Activated T-helper 17 cell treated with anti-CD3 and anti-CD28 coated beads, Interleukin-2, amount 50 U/mL, for 72 hours (primary cell): ENCODE measurements at places on chromosomes 16 and 17. TPM values are rescaled to one million over a fixed set of nuclear protein-coding genes. Genes with fewer than 3 reads are reported as not detected.

DNA sequence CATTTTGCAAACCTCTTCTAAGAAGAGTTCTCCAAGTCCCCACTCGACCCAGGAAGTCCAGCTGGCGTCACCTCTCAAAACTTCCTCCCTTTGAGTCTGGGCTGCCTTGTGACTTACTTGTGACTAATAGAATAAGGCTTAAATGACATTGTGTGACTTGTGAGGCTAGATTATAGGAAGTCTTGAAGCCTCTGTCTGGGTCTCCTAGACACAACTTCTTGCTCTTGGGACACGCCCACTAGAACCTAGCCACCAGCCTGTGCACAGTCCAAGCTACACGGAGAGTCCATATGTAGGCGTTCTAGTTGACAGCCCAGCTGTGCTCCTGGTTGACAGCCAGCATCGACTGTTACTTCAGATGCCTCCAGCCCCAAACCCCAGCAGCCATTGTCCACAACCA lies 66.7 kb upstream of the TANC2 start:
- peaks cover 12% of the 10 kb centered on the region for H3K27me3 ChIP-seq
- H3K4me1 ChIP-seq = peaks cover 3% of the 10 kb centered on the region
- no peak for ATAC-seq
- H3K36me3 ChIP-seq = no peaks in the 10 kb centered on the region
- no peak overlapping the region for H3K27ac ChIP-seq
- H3K4me3 ChIP-seq = no peak overlapping the region

GRCh38 chr17:81301195-81302144 lies 6.4 kb upstream of the SLC38A10 start:
- H3K4me3 ChIP-seq = no peak overlapping the region
- H3K27me3 ChIP-seq = no peaks in the 10 kb centered on the region
- peaks cover 11% of the 10 kb centered on the region for H3K4me1 ChIP-seq
- H3K36me3 ChIP-seq = no peaks in the 10 kb centered on the region

GRCh38 chr17:42203354-42203753 lies 9.1 kb upstream of the GHDC start:
- no peak for ATAC-seq
- no peak overlapping the region for H3K4me3 ChIP-seq
- H3K27me3 ChIP-seq = no peaks in the 10 kb centered on the region
- H3K36me3 ChIP-seq = peaks cover 91% of the 10 kb centered on the region

KRT39 gene
- total RNA-seq = not detected

- H3K4me1 ChIP-seq = no peaks in the 10 kb centered on the region
- H3K27ac ChIP-seq = peak overlapping the region; percentile 72
- H3K27me3 ChIP-seq = peaks cover 6% of the 10 kb centered on the region
- no peaks in the 10 kb centered on the region for H3K36me3 ChIP-seq
Observed at GRCh38 chr17:41717408-41718286, 5.5 kb downstream of the GAST start.

IGF2BP1 gene
- total RNA-seq = not detected

RHBDL1 gene
- total RNA-seq = 2.9 TPM

- peaks cover 22% of the 10 kb centered on the region for H3K36me3 ChIP-seq
- peak overlapping the region; percentile 45 for H3K4me3 ChIP-seq
Observed at GRCh38 chr16:69106491-69107315, 1.2 kb downstream of the HAS3 start.
